ENCODE measurements at places on chromosomes 12 and 14.

DNA sequence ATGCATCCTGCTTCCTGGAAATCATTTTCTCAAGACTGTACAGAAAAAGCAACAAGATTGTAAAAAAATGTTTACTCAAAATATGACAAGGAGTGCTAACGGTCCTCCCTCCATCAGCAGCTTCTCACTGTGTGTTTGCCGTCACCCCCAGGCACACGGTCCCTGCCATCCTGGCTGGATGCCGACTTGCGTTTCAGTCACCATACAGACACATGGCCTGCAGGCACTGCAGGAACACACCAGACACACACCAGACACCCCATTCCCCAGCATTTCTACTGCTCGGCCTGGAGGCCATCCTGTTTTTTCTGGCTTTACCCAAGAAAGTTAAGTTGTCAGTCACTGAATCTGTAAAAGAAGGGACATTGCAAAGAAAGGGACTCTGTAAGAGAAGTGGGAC lies 10.8 kb downstream of the KCNK10 start:
- no peak for DNase-seq

- DNase-seq: no peak
Observed at GRCh38 chr12:44748950-44749468, 127.1 kb downstream of the NELL2 start.

DNA sequence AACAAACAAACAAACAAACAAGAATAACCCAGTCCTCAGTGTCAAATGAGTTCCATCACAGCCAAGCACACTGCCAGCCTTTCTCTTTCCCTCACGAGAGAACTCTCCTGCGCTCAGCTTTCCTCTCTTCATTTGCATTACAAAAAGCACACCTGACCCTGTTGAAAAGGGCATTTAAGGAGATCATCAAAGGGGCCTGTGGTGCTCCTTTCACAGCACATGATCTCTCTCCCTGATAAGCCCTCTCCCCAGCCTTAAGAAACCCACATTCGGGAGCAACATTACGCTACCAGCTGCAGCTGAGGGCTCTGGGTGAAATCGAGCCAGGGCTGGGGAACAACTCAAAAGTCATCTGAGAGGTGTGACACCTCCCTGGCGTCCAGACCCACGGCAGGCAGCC lies 165.6 kb upstream of the TMCC3 start:
- no peak for DNase-seq

GRCh38 chr14:104265918-104266630 lies 127.7 kb downstream of the KIF26A start:
- no peak for DNase-seq

GRCh38 chr14:41806366-41806975 lies 199.8 kb downstream of the LRFN5 start:
- DNase-seq: no peak

- no peak for DNase-seq
Observed at GRCh38 chr14:92565040-92565717, 51.6 kb downstream of the RIN3 start.

DNA sequence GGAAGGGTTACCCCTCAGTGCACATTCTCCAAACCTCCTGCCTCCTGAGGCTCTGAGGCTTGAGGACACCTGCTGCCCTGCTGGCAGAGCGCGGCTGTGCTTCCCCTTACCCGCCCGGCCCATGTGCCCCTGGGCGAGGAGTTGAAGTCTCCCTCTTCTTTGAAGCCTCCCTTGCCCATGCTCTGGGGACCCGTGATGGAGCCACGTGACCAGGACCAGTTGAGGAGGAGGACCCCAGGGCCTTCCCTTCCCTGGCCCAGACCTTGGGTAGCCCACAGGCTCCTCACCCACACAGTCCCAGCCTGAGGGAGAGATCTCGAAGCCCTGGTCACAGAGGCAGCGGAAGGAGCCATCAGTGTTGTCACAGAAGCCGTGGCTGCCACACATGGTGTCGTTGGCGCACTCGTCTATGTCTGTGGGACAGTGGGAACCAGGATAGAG lies 12.9 kb downstream of the ISCA2 start:
- no peak for DNase-seq
